ENCODE measurements at places on chromosomes 16 and 17. TPM values are rescaled to one million over a fixed set of nuclear protein-coding genes. Genes with fewer than 3 reads are reported as not detected.
A peak's percentile ranks its signal among the peaks of the same experiment; 100 is the strongest.

Gene KAT2A
- total RNA-seq: 64.4 TPM

Gene SEPTIN1
- total RNA-seq: 229 TPM

Gene HBA1
- 6.0 TPM for total RNA-seq

Gene CFAP97D1
- total RNA-seq: not detected

Gene SCIMP
- total RNA-seq: 1.8 TPM

Gene TAC4
- not detected for total RNA-seq

Gene MT4
- total RNA-seq: not detected

Gene KRTAP9-8
- total RNA-seq: not detected

Gene NOG
- 67.2 TPM for total RNA-seq

Gene YBX2
- not detected for total RNA-seq

Gene CDH1
- total RNA-seq: 0.54 TPM

Gene GAS2L2
- 0.26 TPM for total RNA-seq

Gene SOCS1
- total RNA-seq: 49.2 TPM

DNA sequence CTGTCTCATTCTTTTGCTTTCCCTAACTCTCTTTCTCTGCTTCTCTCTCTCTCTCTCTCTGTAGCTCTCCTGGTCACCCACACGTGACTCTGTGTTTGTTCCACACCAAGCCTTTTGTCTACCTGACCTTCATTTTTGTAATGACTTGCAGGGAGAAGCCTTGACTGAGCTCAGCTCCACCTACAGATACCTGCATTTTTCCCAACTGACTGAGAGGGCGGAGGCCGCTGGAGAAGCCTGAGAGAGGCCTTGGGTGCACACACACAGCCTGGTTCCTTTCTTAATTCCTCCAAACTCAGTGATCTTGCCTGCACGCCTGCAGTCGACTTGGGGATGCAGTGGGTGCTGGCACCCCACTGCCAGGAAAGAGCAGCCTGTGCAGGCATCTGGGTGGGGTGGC is 68.8 kb downstream of the LYRM1 start:
- no peak for DNase-seq
- H3K4me1 ChIP-seq: no peaks in the 10 kb centered on the region
- no peak overlapping the region for H3K4me3 ChIP-seq

DNA sequence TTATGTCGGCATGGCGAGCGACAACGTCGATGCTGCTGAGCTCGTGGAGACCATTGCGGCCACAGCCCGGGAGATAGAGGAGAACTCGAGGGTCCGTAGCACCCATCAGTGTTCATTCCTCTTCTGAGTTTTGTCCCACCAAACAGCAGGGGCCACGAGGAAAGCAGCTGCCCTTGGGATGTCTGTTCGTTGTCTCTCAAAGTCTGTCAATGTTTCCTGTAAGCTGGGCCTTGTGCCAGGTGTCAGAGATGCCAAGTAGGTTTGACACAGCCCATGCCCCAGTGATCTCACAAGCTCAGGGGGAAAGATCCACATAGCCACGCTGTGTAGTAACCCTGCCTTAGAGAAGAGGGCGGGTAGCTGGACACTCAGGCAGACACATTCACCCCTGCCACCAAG is 22.6 kb downstream of the NTAN1 start:
- H3K4me3 ChIP-seq: no peak overlapping the region
- DNase-seq: no peak
- H3K27ac ChIP-seq: no peak overlapping the region
- H3K36me3 ChIP-seq: peaks cover 84% of the 10 kb centered on the region

DNA sequence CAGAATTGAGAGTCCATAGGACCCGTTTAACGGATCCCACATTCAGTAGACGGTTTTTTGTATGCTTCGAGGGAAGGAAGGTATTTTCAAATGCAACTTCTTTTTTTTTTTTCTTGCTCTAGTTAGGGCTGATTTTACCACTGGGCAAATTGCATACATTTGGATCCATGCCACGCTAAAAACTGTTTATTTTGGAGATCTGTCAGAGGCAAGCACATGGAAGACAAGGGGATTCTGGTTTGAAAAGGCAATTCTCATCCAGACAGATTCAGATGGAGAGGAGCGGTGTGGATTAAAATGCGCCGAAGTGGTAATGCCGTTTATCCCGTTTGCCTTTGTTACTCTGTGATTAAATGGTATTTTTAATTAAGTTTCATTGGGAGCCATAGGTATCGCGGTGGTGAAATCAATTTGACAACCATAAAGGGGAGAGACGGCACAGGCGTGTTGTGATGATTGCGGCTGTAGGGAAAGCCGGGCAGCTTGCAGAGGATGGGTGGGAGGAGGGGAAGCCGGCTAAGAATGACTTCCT is 170.4 kb downstream of the IRX3 start:
- H3K27me3 ChIP-seq: no peaks in the 10 kb centered on the region
- no peak for DNase-seq
- H3K27ac ChIP-seq: no peak overlapping the region
- no peak overlapping the region for H3K4me3 ChIP-seq
- H3K36me3 ChIP-seq: peaks cover 10% of the 10 kb centered on the region

DNA sequence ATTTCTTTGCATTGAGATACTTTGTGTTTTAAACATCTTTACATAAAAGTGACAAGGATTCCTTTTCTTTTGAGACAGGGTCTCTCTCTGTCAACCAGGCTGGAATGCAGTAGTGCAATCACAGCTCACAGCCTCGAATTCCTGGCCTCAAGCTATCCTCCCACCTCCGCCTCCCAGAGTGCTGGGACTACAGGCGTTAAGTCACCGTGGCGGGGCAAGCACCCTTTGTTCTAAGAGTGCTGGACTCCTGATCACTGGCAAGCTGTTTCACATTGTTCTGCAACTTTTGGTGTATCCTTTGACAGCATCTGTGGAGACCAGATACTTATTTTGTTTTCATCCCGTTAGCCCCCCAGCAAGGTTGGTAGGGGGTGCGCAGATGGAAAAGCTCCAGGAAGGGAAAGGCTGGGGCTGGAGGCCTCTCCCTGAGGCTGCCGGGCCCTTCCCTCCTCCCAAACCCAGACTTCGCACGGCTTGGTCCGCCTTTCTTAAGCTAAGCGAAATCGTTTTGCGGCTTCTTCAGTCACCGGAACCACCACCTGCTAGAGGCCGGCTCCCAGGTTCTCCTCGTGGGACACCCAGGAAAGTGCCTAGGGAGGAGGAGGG is 1.1 kb downstream of the ST6GALNAC2 start:
- H3K27me3 ChIP-seq: peaks cover 51% of the 10 kb centered on the region
- peak overlapping the region; percentile 47 for H3K4me3 ChIP-seq
- no peak overlapping the region for H3K27ac ChIP-seq
- no peak for DNase-seq
- no peaks in the 10 kb centered on the region for H3K36me3 ChIP-seq
- H3K4me1 ChIP-seq: peaks cover 26% of the 10 kb centered on the region

DNA sequence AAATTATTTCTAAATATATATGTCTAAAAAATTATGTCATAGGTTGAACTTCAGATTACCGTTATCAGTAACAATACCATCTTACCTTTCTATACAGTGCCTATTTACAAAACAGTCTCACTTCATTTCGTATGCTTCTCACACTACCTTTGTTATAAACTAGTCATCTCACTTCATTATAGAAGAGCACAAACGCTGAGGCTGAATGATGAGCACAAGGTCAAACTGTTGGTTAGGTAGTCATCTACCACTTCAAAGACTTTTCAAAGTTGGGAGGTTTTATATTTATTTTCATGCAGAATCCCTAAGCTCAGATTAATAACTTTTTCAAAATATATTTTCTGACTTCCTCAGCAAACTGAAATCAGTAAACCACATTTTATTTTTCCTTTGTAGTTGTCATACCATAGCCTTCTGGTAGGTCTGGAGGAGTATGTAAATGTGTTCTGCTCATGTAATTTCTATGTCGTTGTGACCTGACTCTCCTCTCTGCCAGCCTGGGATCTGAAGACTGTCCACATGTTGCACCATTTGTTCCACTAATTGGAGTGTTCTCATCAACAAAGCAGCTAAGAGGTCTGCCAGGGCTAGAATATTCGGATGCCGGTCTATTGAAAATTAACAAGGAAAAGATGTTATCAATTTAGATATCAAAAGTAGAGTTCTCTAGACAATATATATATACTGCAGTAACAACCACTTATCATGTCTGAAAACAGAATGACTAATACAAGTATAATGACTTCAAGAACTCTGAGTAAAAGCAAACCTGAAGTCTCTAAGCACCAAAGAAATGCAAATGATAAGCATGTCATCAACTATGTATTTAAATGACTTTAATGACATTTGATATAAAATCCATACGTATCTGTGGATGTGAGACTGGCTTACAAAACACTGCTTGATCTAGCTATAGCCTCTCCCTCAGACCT is 73.9 kb downstream of the CEP95 start:
- no peak overlapping the region for H3K27ac ChIP-seq
- H3K4me3 ChIP-seq: no peak overlapping the region
- H3K27me3 ChIP-seq: no peaks in the 10 kb centered on the region
- no peak for DNase-seq
- H3K4me1 ChIP-seq: no peaks in the 10 kb centered on the region
- H3K36me3 ChIP-seq: peaks cover 19% of the 10 kb centered on the region

- no peaks in the 10 kb centered on the region for H3K27me3 ChIP-seq
- peaks cover 14% of the 10 kb centered on the region for H3K4me1 ChIP-seq
- DNase-seq: no peak
- H3K27ac ChIP-seq: no peak overlapping the region
These were observed 4.7 kb downstream of the ZNF598 start for GRCh38 chr16:2004795-2005517.

- no peak for DNase-seq
- no peaks in the 10 kb centered on the region for H3K27me3 ChIP-seq
- peaks cover 14% of the 10 kb centered on the region for H3K36me3 ChIP-seq
- peak overlapping the region; percentile 25 for H3K27ac ChIP-seq
These were observed 7.3 kb downstream of the NT5C start for GRCh38 chr17:75124041-75124818.

DNA sequence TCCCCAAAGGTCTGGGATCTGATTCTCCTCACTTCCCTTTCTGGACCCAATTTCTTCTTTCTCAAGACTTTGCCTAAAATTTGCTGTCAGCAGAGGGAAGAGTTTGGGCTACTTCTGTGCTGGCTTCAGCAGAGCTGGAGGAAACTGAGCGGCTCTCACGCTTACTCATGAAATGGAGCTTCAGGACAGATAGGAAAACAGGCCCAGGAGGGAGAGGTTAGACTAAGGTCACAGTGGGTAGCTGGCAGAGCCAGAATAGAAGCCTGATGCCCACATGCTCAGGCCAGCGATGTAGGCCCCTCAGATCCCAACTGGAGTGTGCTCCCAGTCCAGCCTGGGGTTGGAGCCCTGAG is 593 bp downstream of the SLC38A7 start:
- peak overlapping the region; percentile 18 for H3K27ac ChIP-seq
- H3K4me1 ChIP-seq: peaks cover 5% of the 10 kb centered on the region
- peak overlapping the region; percentile 86 for H3K4me3 ChIP-seq
- H3K36me3 ChIP-seq: no peaks in the 10 kb centered on the region
- H3K27me3 ChIP-seq: no peaks in the 10 kb centered on the region

- no peak for DNase-seq
- H3K27ac ChIP-seq: no peak overlapping the region
- peaks cover 23% of the 10 kb centered on the region for H3K4me1 ChIP-seq
- H3K36me3 ChIP-seq: peaks cover 5% of the 10 kb centered on the region
These were observed 4.0 kb downstream of the MAFG start for GRCh38 chr17:81923302-81924260.

GRCh38 chr17:8120520-8121406 is 2.4 kb upstream of the ALOXE3 start:
- peak; percentile 29 for DNase-seq
- no peaks in the 10 kb centered on the region for H3K36me3 ChIP-seq
- H3K27ac ChIP-seq: peak overlapping the region; percentile 0
- H3K4me1 ChIP-seq: peaks cover 80% of the 10 kb centered on the region
- peak overlapping the region; percentile 74 for H3K4me3 ChIP-seq
- peaks cover 77% of the 10 kb centered on the region for H3K27me3 ChIP-seq

GRCh38 chr16:19175492-19176262 is 7.6 kb downstream of the SYT17 start:
- no peaks in the 10 kb centered on the region for H3K4me1 ChIP-seq
- DNase-seq: no peak
- no peaks in the 10 kb centered on the region for H3K36me3 ChIP-seq
- no peak overlapping the region for H3K4me3 ChIP-seq
- peaks cover 2% of the 10 kb centered on the region for H3K27me3 ChIP-seq
- no peak overlapping the region for H3K27ac ChIP-seq
